Naive thymus-derived CD8-positive, alpha-beta T cell (primary cell): ENCODE measurements at places on chromosomes 13 and 19.

DNA sequence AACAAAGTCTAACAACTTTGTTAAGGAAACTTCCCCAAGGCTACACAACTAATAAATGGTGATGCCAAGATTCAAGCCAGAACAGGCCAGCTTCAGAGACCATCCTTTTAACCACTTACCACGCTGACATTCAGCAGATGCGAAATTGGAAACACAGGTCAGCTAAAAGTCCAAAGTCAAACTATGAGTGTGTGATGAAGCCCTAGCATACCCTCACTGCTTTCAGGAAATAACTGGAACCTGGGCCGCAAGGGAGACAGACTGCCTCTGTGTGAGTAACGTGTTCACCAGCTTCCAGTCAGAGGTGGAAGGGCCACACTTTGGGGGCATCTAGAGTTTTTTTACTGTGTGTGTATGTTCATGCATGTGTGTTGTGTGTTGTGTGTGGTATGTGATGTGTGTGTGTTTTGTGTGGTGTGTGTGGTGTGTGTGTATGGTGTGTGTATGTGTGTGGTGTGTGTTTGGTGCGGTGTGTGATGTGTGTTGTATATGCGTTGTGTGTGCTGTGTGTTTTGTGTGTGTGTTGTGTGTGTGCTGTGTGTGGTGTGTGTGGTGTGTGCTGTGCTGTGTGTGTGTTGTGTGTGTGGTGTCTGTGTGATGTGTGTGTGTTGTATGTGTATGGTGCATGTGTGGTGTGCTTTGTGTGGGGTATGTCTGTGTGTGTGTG lies 12.5 kb upstream of the PDX1 start:
- DNase-seq = no peak

DNA sequence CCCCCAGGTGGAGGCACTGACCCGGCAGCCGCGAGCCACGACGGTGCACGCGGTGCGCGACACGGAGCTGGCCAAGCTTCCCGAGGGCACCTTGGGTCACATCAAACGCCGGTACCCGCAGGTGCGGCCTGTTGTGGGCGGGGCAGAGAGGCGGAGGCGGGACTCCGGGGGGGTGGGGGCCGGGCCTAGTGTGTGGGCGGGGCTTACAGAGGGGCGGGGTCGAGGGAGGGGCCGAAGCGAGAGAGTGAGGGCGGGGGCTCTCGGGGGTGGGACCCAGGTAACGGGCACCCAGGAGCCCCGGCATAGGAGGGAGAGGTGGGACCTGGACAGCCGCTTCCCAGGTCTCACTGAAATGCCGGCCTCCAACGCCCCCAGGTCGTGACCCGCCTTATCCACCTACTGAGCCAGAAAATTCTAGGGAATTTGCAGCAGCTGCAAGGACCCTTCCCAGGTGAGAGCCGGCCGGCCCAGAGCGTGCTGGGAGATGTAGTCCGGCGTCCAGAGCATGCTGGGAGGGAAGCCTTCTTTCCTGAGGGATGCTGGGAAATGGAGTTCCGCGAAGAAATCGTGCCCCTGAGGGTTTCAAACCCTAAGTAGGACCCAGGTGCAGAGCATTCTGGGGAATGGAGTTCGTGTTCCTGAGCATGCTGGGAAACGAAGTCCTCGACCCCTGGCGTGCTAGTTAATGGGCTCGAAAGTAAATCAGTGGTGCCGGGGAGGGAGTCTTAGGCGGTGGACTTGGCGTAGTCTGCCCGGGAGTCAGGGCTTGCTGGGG lies 15.7 kb downstream of the PNPLA6 start:
- no peak for DNase-seq

DNA sequence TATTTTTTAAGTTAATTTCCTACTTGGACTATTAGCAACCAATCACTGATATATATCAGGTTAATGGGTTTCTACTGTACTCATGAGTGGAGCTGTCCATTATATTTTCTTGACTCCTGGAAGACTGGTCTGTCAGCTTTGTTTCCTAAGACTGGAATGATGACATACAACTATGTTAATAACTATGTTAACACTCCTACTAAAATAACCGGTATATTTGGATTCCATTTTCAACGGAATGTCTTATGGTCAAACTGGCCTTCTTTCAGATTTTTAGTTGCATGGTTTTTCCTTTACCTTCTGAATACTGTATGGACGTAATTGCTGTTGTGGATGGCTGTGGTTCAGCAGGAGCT lies 45.8 kb upstream of the GPI start:
- no peak for DNase-seq

DNA sequence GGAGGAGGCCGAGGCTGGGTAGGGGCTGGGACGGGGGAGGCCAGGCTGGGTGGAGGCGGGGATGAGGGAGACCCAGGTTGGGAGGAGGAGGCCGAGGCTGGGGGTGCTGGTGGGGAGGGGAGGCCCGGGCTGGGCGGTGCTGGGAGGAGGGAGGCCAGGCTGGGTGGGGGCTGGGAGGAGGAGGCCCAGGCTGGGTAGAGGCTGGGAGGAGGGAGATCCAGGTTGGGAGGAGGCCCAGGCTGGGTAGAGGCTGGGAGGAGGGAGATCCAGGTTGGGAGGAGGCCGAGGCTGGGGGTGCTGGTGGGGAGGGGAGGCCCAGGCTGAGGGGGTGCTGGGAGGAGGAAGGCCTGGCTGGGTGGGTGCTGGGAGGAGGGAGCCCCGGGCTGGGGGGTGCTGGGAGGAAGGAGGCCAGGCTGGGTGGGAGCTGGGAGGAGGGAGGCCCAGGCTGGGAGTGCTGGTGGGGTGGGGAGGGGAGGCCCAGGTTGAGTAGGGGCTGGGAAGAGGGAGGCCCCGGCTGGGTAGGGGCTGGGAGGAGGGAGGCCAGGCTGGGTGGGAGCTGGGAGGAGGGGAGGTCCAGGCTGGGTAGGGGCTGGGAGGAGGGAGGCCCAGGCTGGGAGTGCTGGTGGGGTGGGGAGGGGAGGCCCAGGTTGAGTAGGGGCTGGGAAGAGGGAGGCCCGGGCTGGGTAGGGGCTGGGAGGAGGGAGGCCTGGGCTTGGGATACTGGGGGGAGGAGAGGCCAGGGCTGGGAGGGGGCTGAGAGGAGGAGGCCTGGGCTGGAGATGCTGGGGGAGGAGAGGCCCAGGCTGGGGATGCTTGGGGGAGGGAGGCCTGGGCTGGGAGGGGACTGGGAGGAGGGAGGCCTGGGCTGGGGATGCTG lies 10.7 kb downstream of the TPGS1 start:
- no peak for DNase-seq

DNA sequence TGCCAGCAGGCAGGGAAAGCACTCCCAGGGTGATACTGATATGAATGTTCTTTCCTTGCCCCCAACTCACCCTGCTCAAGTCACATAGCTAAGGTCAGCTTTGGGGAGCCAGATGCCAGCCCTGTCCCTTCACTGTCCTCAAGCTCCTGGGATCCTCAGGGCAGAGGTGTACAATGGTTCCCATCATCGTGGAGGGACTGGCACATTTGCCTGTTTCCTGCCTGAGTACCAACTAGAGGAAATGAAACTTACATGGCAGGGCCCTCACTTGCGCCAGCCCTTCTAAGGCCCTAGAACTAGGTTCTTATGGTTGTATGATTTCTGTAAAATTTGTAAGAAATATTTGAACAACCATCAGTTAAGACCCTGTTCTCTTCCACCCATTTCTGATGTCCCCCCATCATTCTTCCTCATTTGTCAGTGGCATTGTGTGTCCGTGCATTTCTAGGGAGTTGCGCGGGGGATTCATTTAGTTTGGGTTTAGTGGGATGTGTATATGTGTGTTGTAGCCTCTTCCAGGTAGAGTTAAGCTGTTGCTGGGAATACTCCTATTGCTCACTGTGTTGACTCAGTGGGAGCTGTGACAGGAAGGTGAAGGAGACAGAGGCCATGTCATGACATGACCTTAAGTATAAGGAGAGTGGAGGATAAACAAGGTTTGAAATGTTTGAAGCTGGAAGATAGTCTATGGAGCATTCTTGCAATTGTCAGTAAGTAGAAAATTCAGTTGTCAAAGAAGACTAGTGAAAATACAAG lies 41.3 kb upstream of the RCBTB2 start:
- no peak for DNase-seq

DNA sequence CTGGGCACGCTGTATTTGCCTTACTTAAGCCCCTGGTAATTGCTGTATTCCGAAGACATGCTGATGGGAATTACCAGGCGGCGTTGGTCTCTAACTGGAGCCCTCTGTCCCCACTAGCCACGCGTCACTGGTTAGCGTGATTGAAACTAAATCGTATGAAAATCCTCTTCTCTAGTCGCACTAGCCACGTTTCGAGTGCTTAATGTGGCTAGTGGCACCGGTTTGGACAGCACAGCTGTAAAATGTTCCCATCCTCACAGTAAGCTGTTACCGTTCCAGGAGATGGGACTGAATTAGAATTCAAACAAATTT lies 676 bp downstream of the BRCA2 start:
- DNase-seq = no peak

DNA sequence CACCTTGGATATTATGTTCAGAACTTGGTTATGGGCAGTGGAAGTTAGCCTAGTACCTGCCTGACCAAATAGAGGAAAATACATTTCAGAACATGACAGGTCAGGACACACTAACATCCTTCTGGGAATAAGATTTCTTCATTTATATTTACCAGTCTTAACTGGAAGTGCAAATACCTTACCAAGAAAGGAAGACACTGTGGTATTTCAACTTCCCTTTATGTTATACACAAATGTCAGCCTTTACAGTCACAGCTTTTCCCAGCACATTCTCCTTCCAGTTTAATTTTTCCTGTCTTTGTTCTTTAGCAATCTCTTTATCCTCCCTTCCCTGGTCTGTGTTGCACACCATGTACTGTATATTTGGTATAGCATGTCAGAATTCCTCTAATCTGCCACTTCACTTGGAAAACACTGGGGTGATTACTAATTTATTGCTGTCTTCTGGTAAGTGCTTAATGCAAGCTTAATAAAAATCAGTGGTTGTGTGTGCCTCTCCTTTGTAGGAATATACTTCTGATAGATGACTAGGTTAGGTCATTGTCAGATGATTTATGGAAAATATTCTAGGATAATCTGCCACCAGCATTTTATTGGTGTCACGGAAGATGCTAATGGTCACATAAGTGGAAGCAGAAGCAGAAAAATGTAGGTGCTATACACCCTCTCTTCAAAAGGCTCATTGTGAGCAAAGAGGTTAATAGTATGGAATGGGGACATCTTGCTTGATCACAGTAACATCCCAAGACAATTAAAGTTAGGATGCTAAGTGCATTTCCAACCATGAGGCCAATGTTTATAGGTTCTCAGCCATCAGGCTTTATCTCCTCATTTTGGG lies 124.3 kb upstream of the STARD13 start:
- DNase-seq = no peak

- no peak for DNase-seq
Measured at GRCh38 chr19:18464646-18465045, 26.7 kb upstream of the ISYNA1 start.

GRCh38 chr13:50366488-50367174 lies 351.4 kb downstream of the KCNRG start:
- DNase-seq = no peak

DNA sequence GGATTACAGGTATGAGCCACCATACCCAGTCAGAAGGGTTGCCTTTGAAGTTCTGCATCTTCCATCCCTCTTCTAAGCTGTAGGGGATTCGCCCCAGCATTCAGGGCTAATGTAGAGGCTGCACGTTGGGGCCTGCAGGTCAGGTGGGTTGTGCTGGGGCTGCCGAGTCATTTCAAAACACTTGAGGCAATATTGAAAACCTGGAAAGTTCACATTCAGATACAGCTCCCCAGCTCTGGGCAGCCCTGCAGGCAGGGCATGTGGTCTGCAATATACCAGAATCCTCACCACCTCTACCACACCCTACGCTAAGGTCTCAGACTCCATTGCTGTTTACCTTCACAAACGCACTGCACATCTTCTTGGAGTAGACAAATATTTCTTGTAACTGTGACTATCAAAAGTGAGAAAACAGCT lies 24.6 kb downstream of the CCNE1 start:
- DNase-seq = no peak

DNA sequence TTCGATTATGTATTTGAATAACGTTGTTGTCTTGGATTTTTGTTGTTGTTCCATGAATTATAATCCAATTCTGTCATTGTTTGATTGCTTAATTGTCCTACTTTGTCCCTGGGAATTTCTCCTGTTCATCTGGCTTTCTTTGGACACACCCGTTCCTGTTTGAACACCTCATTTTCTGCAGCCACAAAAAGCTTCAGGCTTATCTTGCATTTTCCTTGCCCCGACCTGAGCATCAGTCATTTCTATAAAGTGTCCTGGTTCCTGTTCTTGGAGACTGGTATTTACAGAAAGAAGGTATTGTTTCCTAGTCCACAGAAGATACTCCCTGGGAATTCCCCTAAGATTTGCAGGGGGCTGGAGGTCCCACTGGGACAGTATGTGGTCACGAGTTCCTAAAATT lies 731.8 kb upstream of the ARGLU1 start:
- DNase-seq = no peak

DNA sequence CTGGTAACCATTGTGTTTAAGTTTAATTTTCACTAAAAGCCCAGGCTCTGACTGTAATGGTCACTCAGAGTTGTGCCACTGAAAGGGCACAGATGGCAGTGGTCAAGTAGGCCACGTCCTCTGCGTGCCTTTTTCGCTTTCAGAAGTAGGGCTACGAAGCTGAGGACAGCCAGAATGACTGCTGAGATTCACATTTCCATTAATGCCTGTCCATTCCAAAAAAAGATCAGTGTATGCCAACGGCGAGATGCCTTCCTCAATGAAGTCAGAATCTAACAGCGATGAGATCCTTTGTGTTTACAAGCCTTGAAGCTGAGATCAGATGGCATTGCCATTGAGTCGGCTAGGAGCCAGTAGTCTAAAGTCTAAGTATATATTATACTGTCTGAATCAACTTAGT lies 311.3 kb downstream of the FGF14 start:
- no peak for DNase-seq

- DNase-seq = no peak
Measured at GRCh38 chr13:94412870-94413597, 66.4 kb downstream of the DCT start.

GRCh38 chr13:112171570-112171965 lies 104.6 kb downstream of the SOX1 start:
- no peak for DNase-seq

- DNase-seq = no peak
Measured at GRCh38 chr19:27660428-27660827, 1552.5 kb downstream of the UQCRFS1 start.

- DNase-seq = no peak
Measured at GRCh38 chr19:38433268-38433733, at the start of gene RYR1. RYR1 (plus strand) TSS chr19:38433691; CDS start chr19:38433830, 139 bp downstream.

- no peak for DNase-seq
Measured at GRCh38 chr19:8196271-8196927, 12.8 kb upstream of the CERS4 start.

DNA sequence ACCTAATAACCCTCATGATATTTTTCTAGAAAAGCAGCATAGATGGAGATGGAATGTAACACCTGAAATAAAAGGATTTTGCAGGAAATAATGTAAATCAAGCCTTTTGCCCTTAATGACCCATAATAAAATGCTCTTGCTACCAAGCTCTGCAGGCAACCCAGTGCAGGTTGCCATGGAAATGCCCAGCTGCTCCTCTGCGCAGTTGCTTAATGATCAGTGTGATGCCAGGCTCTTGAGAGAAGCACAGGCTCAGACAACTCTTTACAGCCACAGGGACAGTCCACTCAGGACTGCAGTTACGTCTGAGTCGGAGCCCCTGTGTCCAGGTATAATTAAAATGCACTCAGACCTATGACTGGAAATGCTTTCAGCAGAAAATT lies 165.5 kb downstream of the LACC1 start:
- DNase-seq = no peak

- no peak for DNase-seq
Measured at GRCh38 chr13:109704771-109705635, 81.4 kb downstream of the IRS2 start.
